Subcutaneous adipose tissue (tissue), 4 donors: ENCODE measurements at places on chromosomes 1 and 21. TPM values are rescaled to one million over a fixed set of nuclear protein-coding genes. Genes with fewer than 3 reads are reported as not detected.

The C8A gene
- not detected for total RNA-seq

The NUP210L gene
- total RNA-seq: not detected

The GCSAML gene
- 2.1 TPM for total RNA-seq

The AUNIP gene
- not detected for total RNA-seq

The FCGR1A gene
- 3.7 TPM for total RNA-seq

The TGFBR3 gene
- total RNA-seq: 277 TPM
